ENCODE measurements at places on chromosomes 1 and 21. TPM values are rescaled to one million over a fixed set of nuclear protein-coding genes. Genes with fewer than 3 reads are reported as not detected.

GRCh38 chr1:26597629-26598039, 68.1 kb downstream of the RPS6KA1 start:
- H3K36me3 ChIP-seq, result no peaks in the 10 kb centered on the region
- no peaks in the 10 kb centered on the region for H3K27me3 ChIP-seq
- H3K27ac ChIP-seq, result no peak overlapping the region
- H3K4me1 ChIP-seq, result peaks cover 10% of the 10 kb centered on the region

GRCh38 chr1:59006289-59006658, 222.4 kb upstream of the JUN start:
- H3K27me3 ChIP-seq, result no peaks in the 10 kb centered on the region
- no peak for DNase-seq
- no peak overlapping the region for H3K27ac ChIP-seq

Gene NPR1
- total RNA-seq, result 2.2 TPM

GRCh38 chr1:6827079-6827478, 41.8 kb downstream of the CAMTA1 start:
- no peaks in the 10 kb centered on the region for H3K27me3 ChIP-seq
- H3K36me3 ChIP-seq, result peaks cover 19% of the 10 kb centered on the region
- no peak overlapping the region for H3K4me3 ChIP-seq
- no peak for DNase-seq

DNA sequence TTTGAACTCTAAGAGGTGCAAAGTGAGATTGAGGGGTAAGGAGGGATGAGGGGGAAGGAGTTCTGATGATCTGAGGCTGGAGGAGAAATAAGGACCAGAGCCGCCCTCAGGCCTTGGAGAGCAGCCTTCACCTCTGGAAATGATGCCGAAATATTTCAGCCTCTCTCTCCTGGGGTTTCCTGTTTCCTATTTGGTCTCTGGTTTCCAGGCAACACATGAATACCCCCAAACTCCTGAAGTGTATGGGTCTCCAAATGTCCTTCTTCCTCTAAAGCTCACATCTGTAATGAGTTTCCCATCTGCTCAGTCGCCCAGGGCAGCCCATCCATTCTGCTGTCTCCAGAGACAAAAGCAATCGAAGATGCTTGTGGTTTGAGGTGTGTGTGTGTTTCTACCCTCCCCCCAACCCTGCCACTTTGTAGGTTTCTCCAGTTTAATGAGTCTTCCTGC, 52.0 kb upstream of the FAM20B start:
- H3K4me3 ChIP-seq, result peak overlapping the region; percentile 46
- no peaks in the 10 kb centered on the region for H3K36me3 ChIP-seq
- no peaks in the 10 kb centered on the region for H3K27me3 ChIP-seq
- H3K4me1 ChIP-seq, result peaks cover 26% of the 10 kb centered on the region
- H3K27ac ChIP-seq, result peak overlapping the region; percentile 62

GRCh38 chr1:116105996-116106395, 5.2 kb upstream of the MAB21L3 start:
- no peaks in the 10 kb centered on the region for H3K36me3 ChIP-seq
- no peak for DNase-seq
- H3K27me3 ChIP-seq, result no peaks in the 10 kb centered on the region
- peaks cover 9% of the 10 kb centered on the region for H3K4me1 ChIP-seq
- no peak overlapping the region for H3K4me3 ChIP-seq

Gene RGS1
- 1.1 TPM for total RNA-seq

Gene CDKN2C
- 2.4 TPM for total RNA-seq

- no peaks in the 10 kb centered on the region for H3K27me3 ChIP-seq
- no peaks in the 10 kb centered on the region for H3K4me1 ChIP-seq
- no peak for DNase-seq
- H3K27ac ChIP-seq, result no peak overlapping the region
- H3K4me3 ChIP-seq, result no peak overlapping the region
Measured at GRCh38 chr1:87094238-87094637, 179.8 kb downstream of the HS2ST1 start.

DNA sequence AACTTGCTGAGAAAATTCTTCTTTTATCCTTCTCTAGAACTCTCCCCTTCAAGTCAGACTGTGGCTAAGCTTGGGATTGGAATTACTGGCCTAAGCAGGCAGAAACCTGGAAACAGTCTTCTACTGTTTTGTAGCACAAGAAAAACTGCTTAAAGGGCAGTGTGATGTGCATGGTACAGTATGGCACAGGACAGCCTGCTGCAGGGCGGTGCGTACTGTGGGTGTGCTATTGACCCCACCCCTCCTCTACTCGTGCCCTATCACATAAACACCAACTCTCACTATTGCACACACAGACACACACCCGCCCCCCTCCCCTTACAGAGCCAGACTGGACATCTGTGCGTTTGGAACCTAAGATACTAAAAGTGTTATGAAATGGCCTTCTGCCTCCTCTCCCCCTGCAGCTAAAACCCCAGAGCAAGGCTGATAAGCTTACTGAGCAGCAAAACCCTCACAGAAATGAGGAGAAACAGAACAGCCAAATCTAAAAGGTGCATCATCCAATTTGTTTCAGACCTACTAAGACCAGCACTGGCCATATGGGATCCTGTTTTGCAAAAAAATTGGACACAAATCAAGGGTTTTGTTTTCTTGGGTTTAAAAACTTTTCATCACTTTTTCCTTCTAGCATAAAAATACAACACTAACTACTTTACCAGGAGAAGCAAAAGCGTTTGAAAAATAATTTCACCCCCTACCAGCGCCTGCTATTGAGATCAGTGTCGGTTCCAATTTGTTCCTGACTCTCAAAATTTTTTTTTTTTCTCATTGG, 355.8 kb upstream of the LYPLAL1 start:
- DNase-seq, result no peak
- H3K27ac ChIP-seq, result no peak overlapping the region
- H3K27me3 ChIP-seq, result no peaks in the 10 kb centered on the region
- no peaks in the 10 kb centered on the region for H3K36me3 ChIP-seq
- H3K4me3 ChIP-seq, result no peak overlapping the region
- H3K4me1 ChIP-seq, result peaks cover 7% of the 10 kb centered on the region

DNA sequence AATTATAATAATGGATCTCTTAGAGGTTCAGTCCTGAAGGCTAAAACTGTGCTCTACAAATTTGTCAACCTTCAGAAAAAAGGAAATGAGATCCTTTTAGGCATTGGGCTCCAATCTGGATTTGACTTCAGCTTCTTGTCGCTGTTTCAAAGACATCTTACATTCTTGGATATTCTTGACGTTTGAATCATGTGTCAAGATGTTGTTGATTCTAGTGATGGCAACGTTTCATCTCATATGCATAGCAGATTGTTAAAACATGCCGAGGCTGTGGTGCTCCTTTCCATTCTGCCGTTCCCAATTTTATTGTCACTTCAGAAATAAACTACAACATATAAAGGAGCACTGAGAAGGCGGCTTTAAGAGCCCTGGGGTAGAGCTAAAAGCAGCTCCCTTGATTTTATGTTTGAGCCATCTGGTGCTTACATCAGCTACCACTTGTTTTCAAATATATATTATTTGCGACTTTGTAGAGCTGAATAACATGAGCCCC, 467.6 kb upstream of the ZRANB2 start:
- H3K27ac ChIP-seq, result no peak overlapping the region
- H3K36me3 ChIP-seq, result no peaks in the 10 kb centered on the region
- no peak for DNase-seq
- H3K27me3 ChIP-seq, result no peaks in the 10 kb centered on the region
- H3K4me1 ChIP-seq, result no peaks in the 10 kb centered on the region

DNA sequence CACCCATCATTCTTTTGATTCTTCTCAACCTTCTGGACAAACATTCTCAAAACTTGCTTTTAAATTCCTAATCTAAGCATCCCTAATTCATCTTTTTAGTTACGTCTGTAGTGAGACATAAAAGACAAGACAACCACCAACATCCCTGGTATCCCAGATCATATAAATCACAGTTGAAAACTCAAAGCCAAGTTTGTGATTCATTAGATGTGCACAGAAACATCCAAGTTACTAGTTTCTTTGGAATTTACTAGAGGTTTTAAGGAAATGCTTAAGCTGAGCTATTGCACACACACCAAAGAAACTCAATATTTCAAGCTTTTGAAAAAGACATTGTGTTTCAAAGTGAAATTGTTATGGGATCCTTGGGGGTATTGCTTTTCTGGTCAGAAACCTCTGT, 47.6 kb downstream of the ATP6V1G3 start:
- H3K4me3 ChIP-seq, result no peak overlapping the region
- peaks cover 3% of the 10 kb centered on the region for H3K4me1 ChIP-seq
- no peaks in the 10 kb centered on the region for H3K27me3 ChIP-seq
- no peaks in the 10 kb centered on the region for H3K36me3 ChIP-seq

GRCh38 chr1:215022741-215023141, 59.8 kb upstream of the KCNK2 start:
- H3K27me3 ChIP-seq, result peaks cover 4% of the 10 kb centered on the region
- H3K36me3 ChIP-seq, result no peaks in the 10 kb centered on the region
- H3K4me3 ChIP-seq, result no peak overlapping the region

DNA sequence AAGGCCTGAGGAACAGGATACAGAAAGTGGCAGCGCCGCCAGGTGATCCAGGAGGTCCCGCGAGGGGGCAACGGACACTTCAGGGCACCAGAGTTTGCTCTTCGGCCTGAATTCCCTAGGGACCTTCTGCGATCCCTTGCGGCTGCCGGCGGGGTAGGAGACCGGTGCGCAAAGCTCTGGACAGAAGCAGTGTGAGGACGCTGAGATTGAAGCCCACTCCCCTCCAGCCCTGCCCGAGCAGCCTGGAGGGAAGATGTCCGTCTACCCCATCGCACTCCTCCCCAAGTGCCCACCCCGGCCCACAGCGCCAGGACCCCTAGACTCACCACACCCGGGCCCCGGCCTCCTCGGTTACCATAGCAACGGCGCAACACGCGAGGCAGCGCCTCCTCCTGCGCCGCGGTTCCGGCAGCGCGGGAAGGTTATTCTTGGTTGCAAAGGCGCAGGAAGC, at the start of gene ANKRD45:
Gene ANKRD45, minus strand, starts transcription at position 361 of the 451 bp plus-strand sequence. CDS start 10,433 bp downstream, outside the sequence.
- DNase-seq, result peak; percentile 75
- peaks cover 4% of the 10 kb centered on the region for H3K4me1 ChIP-seq
- peak within 1 kb of the TSS; percentile 10 for H3K27ac ChIP-seq
- H3K36me3 ChIP-seq, result no peaks in the 10 kb centered on the region
- H3K4me3 ChIP-seq, result peak within 1 kb of the TSS; percentile 85

- no peaks in the 10 kb centered on the region for H3K27me3 ChIP-seq
- H3K36me3 ChIP-seq, result peaks cover 11% of the 10 kb centered on the region
- no peak for DNase-seq
- peaks cover 31% of the 10 kb centered on the region for H3K4me1 ChIP-seq
- H3K27ac ChIP-seq, result peak overlapping the region; percentile 87
Measured at GRCh38 chr1:24384251-24385090, 29.1 kb downstream of the STPG1 start.

- no peak for DNase-seq
- H3K4me3 ChIP-seq, result no peak overlapping the region
- H3K27me3 ChIP-seq, result no peaks in the 10 kb centered on the region
- peaks cover 48% of the 10 kb centered on the region for H3K36me3 ChIP-seq
- H3K4me1 ChIP-seq, result no peaks in the 10 kb centered on the region
Measured at GRCh38 chr1:51385776-51386175, 55.4 kb upstream of the TTC39A start.

DNA sequence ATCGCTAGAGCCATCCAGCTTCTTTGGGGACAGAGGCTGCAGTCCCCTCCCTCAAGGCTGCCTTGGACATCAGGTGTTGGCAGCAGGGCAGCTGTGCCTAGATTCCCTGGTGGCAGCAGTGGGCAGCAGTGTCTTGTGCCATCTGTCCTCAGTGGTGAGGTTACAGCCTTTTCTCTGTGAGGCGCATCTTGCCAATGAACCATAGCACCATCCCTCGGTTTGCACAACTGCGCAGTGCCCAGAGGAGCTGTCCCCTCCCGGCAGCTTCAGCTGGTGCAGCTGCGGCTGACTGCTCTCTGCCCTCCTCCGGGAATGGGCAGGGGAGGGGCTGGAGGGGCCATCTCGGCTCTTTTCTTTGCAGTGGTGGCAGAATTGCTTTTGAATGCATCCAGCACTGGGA, 59.0 kb upstream of the C8B start:
- no peaks in the 10 kb centered on the region for H3K36me3 ChIP-seq
- H3K27ac ChIP-seq, result no peak overlapping the region
- H3K4me1 ChIP-seq, result peaks cover 14% of the 10 kb centered on the region

DNA sequence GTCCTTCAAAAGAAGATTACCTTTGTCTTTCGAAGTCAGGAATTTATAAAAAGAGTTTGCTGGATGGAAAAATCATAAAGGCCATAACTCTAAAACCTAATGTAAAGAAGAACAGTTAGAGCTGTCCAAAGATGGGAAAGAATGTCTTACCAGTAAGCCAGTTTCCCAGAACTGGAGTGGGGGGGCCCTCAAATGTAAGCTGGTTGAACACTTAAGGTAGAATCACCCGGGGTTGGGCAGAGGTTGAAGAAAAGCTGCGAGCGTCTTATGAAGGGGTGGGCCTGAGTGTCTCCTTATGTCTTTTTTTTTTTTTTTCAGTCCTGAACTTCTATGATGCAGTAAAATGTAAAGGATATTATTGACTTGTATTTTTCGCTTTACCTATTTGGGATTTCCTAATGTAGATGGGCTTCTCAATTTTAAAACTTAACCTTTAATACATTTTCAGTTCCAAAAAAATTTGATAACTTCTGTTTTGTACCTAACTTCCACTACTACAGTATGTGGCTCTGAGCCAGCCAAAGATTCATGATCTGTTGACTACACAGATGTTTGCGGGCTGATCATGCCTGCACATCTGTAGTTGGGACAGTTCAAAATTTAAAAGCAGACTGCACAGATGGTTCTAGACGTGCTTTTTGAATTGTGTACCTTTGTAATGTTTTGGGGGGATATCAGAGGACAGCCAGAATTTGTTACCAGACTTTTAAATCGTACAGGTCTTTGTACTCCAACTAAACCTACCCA, 43.6 kb downstream of the NFYC start:
- peaks cover 37% of the 10 kb centered on the region for H3K4me1 ChIP-seq
- DNase-seq, result no peak
- no peak overlapping the region for H3K27ac ChIP-seq
- peaks cover 36% of the 10 kb centered on the region for H3K36me3 ChIP-seq
- peak overlapping the region; percentile 33 for H3K4me3 ChIP-seq

DNA sequence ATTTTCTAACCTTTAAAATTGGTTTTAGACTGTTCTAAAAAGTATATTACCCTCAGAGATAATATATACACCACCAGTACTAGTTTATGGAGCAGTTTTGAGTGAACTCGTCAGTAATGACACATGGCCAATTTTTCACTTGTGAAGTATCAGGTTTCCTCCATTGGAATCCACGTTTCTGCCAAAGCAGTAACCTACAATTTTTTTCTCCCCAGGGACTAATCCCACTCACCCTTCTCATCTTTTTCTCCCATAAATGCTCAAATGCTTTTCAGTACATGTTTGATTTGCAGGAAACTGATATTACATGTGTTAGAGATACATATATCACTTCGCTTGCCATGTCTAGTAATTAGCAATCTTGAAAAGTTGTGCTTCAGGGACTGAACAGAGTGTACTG, 94.1 kb downstream of the COL24A1 start:
- H3K36me3 ChIP-seq, result no peaks in the 10 kb centered on the region
- H3K4me1 ChIP-seq, result no peaks in the 10 kb centered on the region
- H3K27me3 ChIP-seq, result no peaks in the 10 kb centered on the region
- no peak overlapping the region for H3K4me3 ChIP-seq

Gene PTPN7
- total RNA-seq, result not detected

Measured in type B pancreatic cell (in vitro differentiated cells).